ENCODE measurements at places on chromosomes 7 and 10. TPM values are rescaled to one million over a fixed set of nuclear protein-coding genes. Genes with fewer than 3 reads are reported as not detected.

- DNase-seq: no peak
These were observed 56.4 kb upstream of the MTPN start for GRCh38 chr7:136033413-136034031.

GRCh38 chr7:28390426-28390825 lies 21.9 kb upstream of the CREB5 start:
- DNase-seq: no peak

DNA sequence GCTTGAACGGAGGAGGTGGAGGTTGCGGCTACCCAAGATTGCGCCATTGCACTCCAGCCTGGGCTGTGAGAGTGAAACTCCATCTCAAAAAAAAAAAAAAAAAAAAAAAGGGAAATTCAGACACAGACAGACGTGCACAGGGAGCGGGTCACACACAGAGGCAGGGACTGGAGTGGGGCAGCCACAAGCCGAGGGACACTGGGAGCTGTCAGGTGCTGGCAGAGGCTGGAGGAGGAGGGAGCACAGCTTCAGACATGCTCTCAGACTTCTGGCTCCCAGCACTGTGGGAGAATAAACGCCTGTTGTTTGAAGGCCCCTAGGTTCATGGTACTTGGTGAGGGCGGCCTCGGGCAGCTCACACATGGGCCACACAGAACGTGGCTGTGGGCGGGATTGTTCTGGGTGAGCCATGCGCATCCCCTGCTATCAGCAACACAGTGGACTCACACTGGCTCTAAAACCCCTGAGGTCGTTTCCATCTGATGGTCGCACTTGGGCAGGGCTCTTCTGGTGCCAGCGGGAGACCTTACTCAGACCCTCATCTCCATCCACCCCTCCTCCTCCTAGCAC lies 375.9 kb downstream of the DNAJB6 start:
- no peak for DNase-seq

DNA sequence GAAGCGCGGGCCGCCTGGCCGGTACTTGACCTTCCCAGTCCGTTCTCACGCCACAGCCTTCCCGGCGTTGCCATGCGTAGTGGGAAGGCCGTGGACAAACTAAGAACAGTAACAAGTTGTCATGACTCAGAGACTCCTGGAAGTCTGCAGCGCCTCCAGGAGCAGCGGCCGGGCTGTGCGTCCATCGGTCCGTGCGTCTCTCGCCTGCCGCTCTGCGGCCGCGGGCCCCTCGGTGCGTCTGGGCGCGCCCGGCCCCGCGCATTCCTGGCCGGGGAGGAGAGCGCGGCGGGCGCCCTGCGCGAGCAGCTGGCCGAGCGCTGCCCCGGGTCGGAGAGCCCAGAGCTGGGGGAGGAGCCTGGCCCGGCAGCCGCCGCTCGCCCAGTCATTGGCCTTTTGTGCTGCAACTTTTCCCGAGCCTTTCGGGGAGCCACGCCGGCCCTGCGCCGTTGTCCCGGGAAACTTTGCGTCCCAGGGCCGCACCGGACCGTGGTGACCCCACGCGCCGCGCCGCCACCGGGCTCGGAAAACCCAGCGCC lies 123.7 kb downstream of the TACC2 start:
- peak; percentile 26 for DNase-seq

DNA sequence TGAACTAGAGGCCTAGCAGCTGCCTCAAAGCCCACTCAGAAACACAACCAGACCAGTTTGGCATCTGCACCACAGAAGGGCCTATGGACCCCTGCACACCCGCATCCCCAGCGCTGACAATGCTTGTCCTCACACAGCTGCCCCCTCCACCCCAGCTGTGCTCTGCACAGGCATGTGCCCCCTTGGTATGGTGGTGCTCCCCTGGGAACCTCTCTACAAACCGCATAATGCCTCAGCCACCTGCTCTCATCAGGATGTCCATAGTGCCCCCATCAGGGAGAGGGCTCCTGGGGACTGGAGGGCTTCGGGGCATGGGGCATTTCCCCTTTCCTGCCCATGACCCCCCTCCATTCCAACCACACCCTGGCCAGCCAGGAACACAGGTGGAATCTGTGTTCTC lies 347.5 kb downstream of the GRID1 start:
- DNase-seq: no peak

- no peak for DNase-seq
These were observed at the start of gene AOC1 for GRCh38 chr7:150852371-150852905. Gene AOC1, plus strand, starts transcription at chr7:150852517. Its CDS starts 3,954 bp downstream, at chr7:150856471.

- no peak for DNase-seq
These were observed 8.0 kb upstream of the MNX1 start for GRCh38 chr7:157018328-157018996.

DNA sequence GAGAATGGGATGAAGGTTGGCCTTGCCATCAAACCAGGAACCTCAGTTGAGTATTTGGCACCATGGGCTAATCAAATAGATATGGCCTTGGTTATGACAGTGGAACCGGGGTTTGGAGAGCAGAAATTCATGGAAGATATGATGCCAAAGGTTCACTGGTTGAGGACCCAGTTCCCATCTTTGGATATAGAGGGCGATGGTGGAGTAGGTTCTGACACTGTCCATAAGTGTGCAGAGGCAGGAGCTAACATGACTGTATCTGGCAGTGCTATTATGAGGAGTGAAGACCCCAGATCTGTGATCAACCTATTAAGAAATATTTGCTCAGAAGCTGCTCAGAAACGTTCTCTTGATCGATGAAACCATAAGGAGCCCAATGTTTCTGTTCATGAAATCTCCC lies 637 bp downstream of the RPEL1 start:
- DNase-seq: no peak

DNA sequence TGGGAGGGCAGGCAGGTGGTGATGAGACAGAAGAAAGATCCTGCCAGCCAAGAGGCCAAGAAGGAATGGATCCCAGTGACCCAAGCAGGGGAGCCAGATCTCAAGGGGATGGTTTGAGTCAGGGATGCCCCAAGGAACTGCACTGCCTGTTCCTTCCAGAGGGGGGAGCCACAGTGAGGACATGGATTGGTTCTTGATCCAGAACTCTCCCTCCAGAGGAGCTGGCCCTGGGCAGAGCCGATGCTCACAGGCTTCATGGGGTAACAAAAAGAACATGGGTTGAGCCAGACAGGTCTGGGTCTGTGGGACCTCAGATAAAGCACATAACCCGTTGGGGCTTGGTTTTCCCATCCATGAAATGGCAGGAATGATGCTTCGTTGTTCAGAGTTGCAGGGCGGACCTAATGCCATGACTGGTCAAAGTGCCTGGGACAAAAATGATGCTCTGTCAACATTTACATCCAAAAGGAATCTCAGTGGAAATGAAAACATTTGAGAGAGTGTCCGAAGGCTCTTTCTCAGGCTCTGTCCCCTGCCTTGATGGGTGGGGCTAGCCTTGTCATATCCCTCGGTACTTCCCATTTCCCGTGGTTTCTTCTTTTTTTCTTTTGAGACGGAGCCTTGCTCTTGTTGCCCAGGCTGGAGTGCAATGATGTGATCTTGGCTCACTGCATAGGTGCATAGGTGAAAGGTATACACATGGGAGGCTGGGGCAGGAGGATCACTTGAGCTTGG lies 4.7 kb upstream of the DENND2A start:
- DNase-seq: no peak

Gene PAPOLB
- not detected for total RNA-seq

Gene COL1A2
- 14.3 TPM for total RNA-seq

Gene EVX1
- not detected for total RNA-seq

Gene FAM25A
- not detected for total RNA-seq

Gene SH2D4B
- not detected for total RNA-seq
